Activated naive CD4-positive, alpha-beta T cell treated with anti-CD3 and anti-CD28 coated beads, Interleukin-2, amount 50 U/mL, for 16 hours (primary cell): ENCODE measurements at places on chromosomes 5 and 9.

- no peak for DNase-seq
Observed at GRCh38 chr9:104069288-104069687, 24.8 kb upstream of the SMC2 start.

DNA sequence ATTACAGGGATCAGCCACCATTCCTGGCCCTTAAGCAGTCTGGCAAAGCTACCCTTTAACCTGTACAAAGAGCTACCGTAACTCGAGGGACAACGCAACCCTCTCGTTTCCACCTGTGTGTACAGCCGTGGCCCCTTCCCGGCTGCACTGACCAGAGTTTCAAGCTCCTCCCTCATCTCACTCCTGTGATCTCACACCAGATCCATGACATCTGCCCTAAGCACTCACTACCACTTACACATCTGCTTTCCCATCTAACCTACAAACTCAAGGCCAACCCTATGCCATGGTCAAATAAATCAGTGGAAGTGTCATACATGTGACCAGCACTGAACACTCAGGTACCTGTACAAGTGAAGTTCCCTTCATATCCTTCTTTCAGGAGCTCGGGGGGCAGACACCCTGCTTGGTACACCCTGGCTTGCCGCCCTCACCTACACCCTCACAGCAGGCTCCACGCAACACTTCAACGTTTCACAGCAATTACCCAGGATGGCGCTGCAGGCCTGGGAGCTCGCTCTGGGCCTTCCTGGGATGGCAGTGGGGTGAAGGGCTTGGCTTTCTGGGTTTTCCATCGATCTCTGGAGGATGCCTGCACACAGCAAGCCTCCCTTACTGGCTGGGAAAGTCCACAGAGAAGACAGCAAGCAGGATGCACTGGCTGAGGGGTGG, 61.7 kb downstream of the PRRT1B start:
- DNase-seq, result no peak

DNA sequence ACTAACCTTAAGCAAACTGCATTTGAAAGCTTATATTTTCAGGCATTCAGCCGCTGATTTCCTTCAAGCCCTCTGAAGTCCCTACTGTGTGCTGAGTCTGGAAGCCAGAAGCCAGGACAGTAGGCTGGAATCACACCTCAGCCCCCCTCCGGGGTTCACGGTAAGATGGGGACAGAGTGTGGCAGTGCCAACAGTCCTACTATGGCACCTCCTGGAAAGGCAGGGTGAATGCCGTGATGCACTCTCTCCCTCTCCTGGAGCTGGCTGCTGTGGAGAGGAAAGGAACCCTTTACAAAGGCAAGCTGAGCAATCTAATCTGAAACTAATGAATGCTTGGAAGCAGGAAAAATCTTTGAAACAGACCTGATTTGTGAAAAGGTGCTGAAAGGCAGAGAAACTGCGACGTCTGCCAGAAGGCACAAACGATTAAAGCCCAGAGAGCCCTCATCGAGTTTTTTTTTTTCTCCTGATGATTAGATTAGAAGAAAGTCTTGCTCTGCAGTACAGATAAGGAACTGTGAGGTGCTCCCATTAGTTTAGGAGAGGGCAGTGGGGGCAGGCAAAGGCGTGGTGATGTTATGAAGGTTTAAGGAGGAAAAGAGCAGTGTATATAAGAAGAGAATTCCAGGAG, 21.0 kb downstream of the ANKH start:
- DNase-seq, result no peak

DNA sequence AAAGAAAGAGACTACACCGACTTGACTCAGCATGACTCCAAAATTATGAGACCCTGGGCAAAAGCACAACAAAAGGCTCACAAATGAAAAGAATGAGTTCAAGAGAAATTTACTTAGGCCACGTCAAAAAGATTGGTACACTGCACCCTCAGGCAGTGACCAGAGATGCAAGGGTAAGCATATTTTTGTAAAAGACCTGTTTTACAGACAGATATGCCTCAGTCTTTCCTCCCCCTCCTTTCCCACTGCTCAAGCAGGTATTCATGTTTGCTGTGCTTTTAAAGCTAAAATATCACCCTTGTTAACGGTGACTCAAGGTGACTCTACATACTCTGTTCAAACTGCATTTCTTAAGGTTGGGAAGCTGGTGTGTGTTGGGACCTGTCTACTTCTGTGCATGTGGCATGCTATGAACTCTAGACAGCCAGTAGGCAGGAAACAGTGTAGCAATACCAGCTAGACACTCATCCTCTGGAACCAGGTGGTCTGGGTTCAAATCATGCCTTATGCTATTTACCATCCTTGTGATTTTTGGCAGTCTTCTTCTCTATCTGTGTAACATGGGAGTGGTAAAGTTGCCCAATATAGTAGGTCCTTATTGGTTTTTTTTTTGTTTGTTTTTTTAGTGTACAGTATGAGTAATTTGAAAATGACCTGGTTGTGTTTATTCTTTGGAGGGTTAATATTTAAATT, 98.7 kb downstream of the TLE4 start:
- no peak for DNase-seq

DNA sequence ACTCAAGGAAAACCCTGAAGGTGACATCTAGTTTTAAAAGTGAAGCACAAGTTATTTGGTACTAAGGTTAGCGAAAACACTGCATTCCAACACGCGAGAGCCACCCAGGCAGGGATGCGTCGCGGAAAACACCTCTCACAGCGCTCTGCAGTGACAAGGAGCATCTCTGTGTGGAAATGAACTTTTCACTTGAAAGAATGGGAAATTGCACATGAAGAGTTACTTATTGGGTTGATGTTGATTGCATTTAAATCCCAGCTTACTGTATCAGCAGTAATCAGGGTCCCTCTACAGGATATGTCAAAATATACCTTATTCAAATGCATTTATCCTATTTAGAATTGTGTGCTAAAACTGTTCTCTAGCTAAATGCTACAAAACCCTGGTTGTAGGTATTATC, 144.4 kb downstream of the BNC2 start:
- no peak for DNase-seq
